RPMI8226 (cell line): ENCODE measurements at places on chromosomes 12 and 14.

- DNase-seq = peak; percentile 87
Observed at GRCh38 chr12:51323966-51324895, at the start of gene BIN2. TSS of gene BIN2 (minus strand) at chr12:51324174. CDS start at chr12:51324102, 72 bp downstream.

GRCh38 chr12:48875944-48876515 is 10.4 kb upstream of the RND1 start:
- DNase-seq = no peak

GRCh38 chr14:26856876-26857518 is 259.2 kb upstream of the NOVA1 start:
- DNase-seq = no peak

DNA sequence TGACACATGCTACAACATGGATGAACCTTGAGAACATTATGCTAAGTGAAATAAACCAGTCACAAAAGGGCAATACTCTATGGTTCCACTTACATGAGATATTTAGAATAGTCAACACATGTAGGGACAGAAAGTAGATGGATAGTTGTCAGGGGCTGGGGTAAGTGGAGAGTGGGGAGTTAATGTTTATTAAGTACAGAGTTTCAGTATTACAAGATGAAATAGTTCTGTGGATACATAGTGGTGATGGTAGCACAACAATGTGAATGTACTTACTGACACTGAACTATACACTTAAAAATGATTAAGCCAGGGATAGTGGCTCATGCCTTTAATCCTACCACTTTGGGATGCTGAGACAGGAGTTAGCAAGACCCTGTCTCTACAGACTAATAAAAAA is 8.7 kb downstream of the NUP107 start:
- DNase-seq = no peak

DNA sequence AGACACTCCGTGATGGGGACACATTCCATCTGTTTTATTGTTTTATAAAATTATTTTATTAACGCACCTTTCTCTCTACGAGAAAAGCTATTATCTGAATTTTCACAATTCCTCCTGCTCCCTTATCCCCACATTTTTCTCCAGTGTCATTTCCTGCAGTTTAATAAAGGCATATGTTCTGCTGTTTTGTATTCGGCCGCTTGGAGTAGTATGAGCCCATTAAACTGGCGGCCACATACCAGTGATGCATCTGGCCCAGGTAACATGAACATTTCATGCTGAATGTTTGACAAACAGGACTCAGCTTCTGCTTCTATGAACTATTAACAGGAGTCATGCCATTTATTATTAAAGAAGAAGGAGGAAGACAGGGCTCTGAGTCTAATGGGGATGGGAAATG is 511.0 kb downstream of the TMEM121 start:
- DNase-seq = no peak

- peak; percentile 72 for DNase-seq
Observed at GRCh38 chr12:54658306-54659264, 10.4 kb upstream of the DCD start.

DNA sequence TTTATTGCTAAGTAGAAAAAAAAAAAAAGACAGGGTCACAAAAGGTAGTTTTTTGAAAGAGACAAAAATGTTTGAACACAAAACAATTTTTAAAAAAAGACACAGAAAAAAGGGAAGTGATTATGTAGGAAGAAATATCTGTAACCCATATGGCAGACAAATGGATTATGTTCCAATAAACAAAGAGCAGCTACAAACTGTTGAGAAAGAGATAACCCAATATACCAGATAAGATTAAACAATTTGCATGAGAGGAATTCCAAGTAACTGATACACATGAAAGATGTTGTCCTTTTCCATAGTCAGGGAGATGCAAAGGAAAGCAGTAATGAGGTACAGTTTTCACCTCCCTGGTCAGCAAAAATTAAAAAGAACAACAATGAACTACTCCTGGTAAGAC is 44.9 kb downstream of the PTPRR start:
- no peak for DNase-seq

DNA sequence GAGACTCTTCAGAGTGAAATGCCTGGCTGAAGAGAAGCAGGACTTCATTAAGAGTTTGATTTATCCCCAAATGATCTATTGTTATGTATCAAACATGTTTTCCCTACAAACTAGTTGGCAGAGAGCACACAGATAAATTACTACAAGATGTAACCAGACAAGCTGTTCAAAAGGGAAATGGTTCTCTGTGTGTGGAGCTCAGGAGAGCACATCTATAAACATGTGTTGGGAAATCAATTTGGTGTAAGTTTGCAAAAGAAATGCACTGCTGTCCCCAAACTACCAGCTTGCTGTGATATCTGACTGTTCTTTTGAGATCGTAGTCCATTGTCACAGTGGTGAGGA is 159.2 kb downstream of the PAH start:
- DNase-seq = no peak

DNA sequence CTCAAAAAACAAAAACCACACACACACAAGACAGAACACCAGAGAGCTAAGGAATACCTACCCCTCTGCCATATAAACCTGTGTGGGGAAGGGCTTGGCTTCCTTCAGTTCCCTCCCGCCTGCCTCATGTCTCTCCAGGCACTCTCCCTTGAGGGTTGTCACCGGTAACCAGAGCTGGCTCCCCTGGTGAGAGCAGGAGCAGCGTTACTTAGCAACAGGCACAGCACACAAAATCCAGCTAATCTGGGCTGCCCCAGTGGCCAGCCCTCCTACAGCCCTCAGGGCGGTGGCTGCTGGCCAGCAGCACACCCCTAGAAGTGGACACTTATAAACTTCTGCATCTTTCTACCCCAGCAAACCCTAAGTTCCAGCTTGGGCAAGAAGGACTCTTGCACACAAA is 21.6 kb upstream of the NR4A1 start:
- DNase-seq = peak; percentile 32

GRCh38 chr12:29428633-29429032 is 47.7 kb upstream of the ERGIC2 start:
- DNase-seq = no peak

GRCh38 chr12:109463756-109464155 is 13.3 kb downstream of the KCTD10 start:
- no peak for DNase-seq

DNA sequence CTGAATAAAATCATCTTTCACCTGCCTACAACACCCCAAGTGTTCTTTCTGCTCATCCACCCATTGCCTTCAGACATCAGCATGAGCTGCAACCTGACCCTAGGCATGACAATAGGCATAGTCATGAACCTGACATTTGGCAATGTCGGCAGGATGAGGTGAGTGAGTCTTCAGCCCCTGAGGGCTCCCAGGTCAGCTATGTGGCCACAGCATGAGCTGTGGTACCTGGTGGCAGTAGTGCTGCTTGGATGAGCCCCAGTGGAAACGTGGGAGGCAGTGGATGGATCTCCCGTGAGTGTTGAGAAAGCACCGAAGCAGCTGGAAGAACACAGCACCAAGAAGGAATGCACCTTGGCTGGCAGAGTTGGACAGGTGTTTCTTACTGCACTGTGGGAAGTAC is 334.8 kb upstream of the FAR2 start:
- no peak for DNase-seq

DNA sequence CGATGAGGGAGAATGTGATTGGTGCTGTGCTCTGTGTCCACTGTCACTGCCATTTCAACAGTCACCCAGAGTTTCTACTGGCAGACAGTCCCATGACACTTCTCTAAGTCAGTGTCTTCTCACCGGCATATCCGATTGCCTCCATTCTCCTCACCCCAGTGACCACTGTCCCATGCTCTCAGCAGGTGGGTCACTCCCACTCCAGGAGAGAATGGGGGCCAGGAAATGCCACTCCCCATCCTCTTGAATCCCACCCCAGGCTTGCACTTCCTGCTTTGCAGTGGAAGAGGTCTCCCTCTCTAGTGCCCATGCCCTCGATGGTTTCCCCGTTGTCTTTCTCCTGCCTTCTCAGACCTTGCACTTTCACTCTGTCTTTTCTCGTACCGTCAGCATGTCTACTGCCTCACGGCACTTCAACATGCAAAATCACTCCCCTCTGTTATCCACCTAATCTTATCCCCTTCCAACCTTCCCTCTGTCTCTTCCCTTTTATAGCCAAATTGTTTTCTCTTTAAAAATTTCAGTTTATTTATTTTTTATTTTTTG is 2.2 kb upstream of the EP400 start:
- peak; percentile 35 for DNase-seq

DNA sequence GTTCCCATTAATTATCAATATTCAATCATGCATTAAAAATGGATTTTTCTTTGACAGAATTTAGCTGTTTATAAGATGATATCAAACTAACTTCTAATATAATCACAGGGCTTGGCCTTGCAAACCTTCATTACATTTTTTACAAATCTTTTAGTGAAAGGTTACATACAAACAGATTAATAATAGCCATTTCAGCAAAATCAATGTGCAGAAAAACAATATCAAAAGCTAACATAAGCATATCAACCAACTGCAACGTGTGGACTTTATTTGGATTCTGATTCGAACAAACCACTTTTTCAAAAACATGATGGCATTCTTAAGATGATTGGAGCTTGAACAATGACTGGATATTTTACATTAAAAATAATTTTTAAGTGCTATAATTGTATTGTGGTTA is 93.6 kb downstream of the OTX2 start:
- DNase-seq = no peak

- peak; percentile 57 for DNase-seq
Observed at GRCh38 chr12:75725521-75726111, 214.2 kb upstream of the KRR1 start.

- DNase-seq = no peak
Observed at GRCh38 chr12:124808272-124808671, 55.4 kb downstream of the SCARB1 start.

- no peak for DNase-seq
Observed at GRCh38 chr12:6551063-6551461, 4.8 kb downstream of the IFFO1 start.

GRCh38 chr14:67586369-67586768 is 13.7 kb downstream of the PIGH start:
- DNase-seq = no peak

- DNase-seq = no peak
Observed at GRCh38 chr12:31222620-31223222, 103.2 kb downstream of the SINHCAF start.

GRCh38 chr12:57133013-57133569 is 4.8 kb downstream of the LRP1 start:
- DNase-seq = no peak

DNA sequence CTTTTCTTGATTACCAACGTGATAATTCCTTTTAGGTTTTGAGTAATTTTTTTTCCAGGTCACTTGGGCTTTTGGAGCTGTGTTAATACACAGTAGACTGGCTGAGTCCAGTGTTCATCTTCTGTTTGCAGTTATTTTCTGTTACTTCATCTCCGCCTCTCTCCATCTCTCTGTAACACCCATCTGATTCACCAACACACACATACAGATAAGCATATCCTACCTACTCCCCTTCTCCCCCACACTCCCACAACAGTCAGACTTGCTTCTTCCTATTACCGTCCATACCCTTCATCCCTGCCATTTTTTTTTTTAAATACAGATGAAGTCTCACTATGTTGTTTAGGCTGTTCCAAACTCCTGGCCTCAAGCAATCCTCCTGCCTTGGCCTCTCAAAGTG is 72.7 kb upstream of the MANSC4 start:
- DNase-seq = no peak

DNA sequence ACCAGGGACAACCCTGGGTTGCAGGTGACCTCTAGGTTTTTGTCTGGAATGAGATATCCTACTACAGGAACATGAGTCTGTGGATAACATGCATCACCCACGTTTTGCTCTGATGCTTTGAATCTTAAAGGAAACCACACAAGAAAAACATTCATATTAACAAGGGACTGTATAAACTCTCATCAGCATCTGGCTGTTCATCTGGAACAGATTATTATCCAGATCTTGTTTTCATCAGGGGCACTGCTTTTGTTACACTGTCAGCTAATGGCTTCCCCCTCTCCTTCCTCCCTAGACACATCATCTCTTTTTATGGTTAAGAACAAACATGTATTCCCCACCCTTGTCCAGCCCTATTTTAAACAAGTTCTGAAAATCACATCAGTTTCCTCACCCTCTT is 1095.7 kb downstream of the AACS start:
- DNase-seq = no peak

DNA sequence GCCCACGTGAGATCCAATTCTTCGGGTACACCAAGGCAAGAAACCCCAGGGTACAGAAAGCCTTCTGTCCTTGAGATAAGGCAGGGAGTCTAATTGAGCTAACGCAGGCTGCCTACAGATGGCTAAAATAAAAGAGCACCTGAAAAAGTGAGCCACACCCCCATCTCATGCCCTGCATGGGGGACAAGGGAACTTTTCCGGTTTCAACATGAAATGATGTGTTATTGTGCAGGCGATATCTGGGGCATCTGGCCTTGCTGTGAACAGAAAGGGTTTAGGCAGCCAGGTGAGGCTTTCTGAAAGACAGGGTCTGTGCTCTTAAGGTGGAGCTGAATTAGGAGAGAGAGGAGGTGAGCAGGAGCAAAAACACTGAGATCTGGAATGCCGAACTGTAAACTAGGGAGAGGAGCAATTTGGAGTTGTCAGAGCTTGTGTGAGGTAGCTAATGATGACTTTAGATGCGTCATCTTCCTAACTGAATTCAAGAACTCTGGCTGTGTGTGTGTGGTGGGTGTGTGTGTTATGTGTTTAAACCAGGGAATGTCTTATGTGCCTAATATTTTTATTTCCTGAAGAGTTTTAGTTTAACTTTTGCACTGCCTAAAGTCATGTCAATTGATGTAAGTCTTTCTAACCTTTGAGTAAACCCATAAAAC is 20.1 kb upstream of the LDHB start:
- no peak for DNase-seq

GRCh38 chr14:31435276-31435675 is 14.9 kb upstream of the HEATR5A start:
- no peak for DNase-seq

DNA sequence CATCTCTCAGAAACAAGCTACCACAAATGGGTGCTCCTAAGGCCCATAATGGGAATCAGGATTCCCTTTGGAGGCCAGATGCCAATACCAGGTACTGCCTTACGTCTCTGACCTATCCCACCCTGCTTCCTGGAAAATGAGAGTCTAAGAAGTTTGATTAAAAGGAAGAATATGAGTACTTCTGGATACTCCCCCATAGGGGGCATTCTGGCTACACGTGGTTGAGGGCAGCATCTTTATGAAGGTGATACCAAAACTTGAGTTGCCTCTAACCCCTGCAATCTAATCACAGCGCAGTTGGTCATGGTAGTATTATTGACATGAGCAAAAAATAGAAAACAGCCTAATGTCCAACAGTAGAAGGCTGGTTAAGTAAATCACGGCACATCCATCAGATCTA is 184.2 kb upstream of the LHX5 start:
- DNase-seq = no peak

- no peak for DNase-seq
Observed at GRCh38 chr14:75847584-75847983, 134.2 kb downstream of the TGFB3 start.
